Natural killer cell (primary cell): ENCODE measurements at places on chromosomes 3 and 15.

DNA sequence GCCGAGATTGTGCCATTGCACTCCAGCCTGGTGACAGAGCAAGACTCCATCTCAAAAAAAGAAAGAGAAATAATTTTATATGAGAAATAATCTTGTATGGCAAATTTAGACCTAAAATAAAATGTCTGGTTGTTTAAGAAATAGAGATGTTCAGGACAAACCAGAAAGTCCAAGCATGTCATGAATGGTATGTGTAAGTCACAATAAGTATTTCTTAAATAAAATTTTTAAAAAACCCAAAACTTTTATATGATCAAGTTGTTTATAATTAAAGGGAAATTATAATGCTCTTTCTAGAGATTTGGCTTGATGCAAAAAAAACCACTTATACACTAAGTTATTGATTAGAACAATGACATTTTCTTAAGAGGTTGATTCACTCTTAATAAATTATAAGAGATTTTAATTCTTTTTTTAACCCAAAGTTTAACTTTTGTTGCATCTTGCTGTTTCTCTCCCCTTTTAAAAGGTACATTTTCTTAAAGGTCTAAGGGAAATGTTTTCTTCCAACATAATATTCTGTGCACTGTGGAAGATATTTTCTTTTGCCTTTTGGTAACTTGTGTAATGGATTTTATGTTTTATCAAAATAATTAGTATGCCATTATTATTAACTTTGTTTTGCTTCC lies 105.7 kb downstream of the RTP4 start:
- no peak for DNase-seq

GRCh38 chr3:189638276-189639031 lies 7.3 kb downstream of the TP63 start:
- no peak for DNase-seq

DNA sequence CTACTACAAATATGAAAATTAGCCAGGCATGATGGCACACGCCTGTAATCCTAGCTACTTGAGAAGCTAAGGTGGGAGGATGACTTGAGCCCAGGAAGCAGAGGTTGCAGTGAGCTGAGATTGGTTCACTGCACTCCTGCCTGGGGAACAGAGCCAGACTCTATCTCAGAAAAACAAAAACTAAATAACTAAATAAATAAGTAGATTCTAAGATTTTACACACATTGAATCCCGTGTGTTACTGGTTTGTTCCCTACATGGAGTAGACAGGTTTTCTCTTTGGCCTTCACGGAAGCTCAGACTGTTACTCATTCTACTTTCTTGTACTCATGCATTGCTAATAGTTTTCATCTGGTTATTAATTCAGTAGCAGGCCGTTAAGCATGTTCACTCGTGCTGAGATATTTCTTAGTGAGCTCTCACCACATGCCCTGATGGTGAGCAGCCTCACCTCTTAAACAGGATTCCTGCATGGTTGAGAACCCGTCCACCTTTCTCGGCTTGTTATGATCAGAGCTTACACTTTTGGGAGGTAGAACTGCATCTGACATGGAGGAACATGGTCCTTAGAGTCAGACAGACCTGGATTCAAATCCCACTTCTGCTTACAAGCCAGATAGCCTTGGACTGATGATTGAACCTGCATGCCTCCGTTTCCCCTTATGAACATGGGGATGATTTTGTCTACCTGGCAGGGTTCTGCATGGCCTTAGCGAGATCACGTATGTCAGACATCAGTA lies 49.1 kb downstream of the CMTM7 start:
- DNase-seq, result no peak

DNA sequence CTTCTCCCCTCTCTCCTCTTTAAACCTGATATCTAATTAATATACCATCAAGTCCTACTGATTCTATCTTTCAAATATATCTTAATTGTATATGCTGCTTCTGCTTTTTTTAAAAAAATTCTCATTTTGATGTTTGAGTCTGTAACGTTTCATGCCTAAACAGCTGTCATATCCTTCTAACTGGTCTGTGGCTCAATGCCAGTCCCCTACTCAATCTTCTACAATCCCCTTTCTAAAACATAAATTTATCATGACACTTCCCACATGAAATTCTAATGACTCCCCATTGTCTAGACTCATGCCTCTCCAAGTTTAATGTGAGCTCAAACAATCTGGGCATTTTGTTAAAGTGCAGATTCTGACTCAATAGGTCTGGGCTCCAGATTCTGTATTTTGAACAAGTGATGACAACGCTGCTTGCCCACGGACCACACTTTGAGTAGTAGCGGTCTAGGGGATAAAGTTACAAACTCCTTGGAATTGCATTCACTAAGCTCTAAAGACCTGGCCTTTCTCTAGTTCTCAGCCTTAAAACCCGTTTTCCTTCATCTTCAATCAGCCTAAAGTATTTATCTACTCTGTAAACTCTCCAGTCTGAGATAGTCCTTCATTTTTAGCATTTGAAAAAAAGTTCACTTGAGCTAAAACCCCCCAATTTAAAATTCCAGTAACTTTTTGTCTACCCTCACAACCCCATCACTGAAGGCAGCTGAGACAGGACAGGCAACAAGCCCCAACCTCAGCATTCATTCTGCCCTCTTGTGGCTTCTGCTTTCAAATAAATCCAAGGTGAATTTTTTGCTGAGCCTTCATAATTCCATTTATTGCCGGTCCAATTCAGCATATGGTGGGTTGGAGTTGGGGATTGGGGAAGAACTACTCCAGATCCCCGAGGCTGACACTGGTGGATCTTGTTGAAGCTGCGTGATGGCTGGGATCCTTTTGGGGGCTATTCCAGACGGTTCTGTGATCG lies 88.1 kb upstream of the THRB start:
- DNase-seq, result no peak

DNA sequence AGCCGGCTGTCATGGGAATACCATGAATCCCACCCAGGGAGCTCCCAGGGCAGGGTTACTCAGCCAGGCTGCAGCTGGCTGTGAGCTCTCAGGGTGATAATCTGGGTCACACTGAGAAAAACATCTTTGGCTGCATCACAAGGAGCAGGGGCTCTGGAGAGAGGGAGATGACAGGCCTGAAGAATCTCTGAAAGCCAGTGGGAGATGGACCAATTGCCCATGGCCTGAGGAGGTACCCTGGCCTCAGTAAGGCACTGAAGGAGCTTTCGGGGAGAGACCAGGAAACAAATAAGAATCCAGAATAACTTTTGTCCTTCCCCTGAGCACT lies 28.2 kb upstream of the GOLGA6C start:
- no peak for DNase-seq

DNA sequence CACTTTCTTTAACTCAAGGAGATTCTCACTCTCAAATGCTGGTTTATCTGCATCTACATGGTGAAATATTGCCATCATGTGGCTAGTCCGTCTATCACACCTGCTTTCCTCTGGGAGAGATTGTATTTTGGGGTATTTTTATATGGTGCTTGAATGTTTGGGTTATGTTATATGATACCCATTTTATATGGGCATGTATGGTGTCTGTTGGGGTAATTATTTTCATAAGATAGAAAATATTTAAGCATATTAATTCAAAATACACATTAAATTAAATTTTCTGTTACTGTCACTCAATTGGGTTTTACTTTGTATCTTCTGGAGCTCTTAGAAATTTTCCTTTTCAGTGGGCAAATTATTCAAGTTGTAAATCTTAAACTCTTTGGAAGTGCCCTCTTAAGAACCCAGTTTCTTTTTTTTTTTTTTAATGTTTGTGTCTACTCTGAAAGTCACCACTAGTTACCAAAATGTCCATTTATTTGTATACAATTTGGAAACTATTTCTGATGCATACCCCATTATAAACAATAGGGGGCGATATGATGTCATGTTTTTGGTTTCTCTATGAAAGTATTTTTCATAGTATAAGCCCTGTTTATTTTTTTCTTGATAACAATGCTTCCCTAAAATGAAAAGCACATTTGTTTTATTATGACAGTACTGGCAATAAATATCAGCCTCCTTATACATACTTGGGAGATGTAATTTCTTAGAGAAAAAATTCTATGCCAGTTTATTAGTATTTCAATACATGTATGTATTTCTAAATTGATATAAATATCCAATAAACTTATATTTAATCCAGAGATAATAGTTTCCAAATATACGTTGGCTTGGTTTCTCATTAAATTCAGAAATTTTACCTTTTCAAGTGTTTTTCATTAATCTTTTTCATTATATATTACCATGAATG lies 36.1 kb upstream of the PLSCR5 start:
- DNase-seq, result peak; percentile 43

- DNase-seq, result no peak
Observed at GRCh38 chr3:189108067-189108466, 63.7 kb upstream of the TPRG1 start.

- no peak for DNase-seq
Observed at GRCh38 chr3:145224886-145225285, 936.1 kb downstream of the PLOD2 start.

DNA sequence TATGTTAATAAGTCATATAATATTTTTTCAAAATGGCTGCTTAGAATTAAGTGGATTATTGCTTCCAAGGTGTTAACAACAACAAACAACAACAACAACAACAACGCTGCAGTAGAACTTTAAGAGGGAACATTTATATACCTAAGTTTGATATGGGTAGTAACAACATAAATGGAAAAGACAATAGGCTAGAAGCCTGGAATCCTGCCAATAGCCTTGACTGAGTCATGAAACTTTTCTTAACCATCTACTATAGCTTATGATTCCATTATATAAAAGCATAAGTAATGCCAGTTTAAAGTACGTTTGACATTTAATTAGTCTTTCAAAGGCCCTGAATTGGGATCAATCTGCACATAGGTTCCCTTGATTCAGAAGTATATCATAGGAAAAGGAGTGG lies 31.2 kb downstream of the SATB1 start:
- no peak for DNase-seq

DNA sequence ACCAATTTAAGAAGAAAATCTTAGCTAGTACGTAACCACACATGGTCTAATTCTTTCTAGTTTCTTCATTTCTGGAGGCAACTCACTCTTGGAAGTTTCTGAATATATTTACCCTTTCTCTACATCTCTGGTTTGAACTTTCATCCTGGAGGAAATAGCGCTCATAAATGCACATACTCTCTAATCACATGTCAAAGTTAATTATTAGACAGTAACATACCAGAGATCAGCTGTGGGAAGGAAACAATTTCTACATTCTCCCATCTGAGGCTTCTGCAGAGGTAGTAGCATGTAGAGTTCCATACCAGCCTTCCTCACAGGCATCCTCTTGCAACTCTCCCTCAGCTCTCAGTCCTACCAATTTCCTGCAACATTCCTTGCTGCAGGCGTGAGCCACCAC lies 132.5 kb downstream of the RBPMS2 start:
- DNase-seq, result no peak

DNA sequence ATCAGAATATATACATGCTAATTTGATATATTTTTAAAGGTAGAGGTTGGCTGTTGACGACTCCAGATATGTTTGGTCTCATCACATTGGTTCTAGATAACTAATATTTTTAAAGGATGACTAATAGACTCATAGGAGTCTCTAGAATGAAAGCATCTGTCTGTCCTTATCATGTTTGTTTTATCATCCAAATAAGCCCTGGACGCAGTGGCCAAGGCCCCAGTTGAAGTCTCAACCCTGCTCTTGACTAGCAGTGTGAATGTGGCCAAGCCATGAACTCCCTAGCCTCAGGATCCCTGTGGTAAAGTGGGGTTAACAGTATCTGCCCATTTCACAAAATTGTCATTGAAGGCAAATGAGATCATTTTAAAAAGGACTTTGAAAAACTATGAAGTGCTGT lies 53.6 kb downstream of the ABHD2 start:
- DNase-seq, result no peak

- no peak for DNase-seq
Observed at GRCh38 chr3:19539518-19540392, 391.4 kb downstream of the KCNH8 start.

DNA sequence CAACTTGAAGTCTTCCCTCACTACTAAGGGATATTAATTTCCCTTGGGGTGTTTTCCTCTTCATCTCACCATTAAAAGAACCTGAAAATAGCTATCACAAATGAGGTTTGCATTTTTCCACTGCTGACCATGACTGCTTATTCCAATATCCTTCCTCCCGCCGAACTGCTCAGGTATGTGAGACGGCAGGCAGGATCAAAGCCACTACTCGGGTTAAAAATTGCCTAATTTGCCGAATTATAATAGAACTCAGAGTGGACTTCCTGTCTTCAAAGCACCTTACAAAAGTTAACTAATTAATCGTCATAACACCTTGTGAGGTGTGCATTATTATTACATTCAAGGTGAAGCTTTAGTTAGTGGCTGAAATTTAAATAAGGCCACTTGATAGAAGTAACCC lies 655.2 kb upstream of the ADAMTS9 start:
- no peak for DNase-seq

DNA sequence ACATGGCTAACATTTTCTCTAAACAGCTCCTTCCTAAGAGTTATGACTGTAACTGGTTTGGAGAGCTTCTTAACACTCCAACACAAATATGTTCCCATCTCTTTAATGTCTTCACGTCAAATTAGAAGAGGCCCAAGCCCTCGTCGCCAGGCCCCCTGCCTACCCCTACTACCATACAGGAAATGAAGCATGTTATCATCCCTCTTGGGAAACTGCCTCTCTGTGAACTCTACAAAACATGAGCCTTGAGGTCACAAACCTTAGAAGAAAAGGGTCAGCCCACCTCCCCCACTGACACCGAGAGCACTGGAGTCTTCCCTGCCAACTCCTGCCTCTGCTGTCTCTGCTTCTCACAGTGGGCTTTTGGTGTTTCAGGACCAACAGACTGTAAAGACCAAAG lies 243.1 kb upstream of the STT3B start:
- no peak for DNase-seq

DNA sequence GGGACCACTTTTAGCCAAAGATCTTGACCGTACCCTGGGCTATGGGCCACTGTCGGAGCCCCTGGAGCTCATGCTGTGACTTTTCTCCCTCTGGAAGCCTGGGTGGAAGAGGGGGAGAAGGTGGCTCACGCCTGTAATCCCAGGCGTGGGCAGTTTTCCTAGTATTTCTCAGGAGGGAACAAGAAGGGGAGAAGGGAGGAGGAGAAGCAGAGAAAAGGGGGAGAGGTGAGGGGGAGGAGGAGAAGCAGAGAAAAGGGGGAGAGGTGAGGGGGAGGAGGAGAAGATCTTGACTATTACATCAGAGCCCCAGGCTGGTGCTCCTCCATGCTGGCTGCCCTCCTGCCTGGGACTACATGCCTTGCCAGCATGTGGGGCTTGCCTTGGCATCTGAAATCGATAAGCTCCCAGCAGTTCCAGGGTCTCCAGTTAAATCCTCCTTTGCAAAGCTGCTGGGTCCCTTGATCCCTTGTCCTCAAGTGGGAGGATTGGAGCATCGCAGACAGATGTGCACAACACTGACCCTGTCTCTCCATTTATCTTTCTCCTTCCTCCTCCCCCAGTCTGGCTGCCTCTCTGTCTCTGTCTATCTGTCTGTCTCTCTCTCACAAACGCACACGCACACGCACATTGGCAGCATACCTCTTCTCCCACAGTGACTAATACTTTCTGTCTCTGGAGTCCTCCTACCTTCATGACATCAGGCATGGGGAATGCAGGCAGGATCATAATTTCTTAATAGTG lies 41.6 kb downstream of the MRAS start:
- no peak for DNase-seq
